ENCODE measurements at places on chromosomes 1 and 21.

- DNase-seq: no peak
Measured at GRCh38 chr1:54922921-54923421, 36.0 kb upstream of the DHCR24 start.

DNA sequence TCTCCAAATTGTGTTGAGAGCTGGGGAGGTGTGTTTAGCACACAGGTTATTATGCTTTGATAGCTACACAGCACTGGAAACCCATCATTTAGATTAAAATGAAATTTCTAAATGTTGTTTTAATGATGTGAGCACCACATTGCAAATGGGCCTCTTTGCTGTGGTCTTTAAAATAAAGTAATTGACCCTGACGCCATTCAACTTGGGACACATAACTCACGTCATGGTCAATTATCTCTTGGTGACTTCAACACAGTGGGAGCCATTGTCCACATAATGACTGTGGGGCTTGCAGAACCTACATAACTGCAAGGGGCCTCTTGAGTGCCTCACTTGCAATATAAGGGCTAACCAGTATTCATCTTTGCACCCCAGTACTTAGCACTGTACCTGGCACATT lies 280.4 kb downstream of the HLX start:
- peak; percentile 8 for DNase-seq

- DNase-seq: no peak
Measured at GRCh38 chr1:76105372-76105771, 30.8 kb downstream of the ST6GALNAC3 start.

DNA sequence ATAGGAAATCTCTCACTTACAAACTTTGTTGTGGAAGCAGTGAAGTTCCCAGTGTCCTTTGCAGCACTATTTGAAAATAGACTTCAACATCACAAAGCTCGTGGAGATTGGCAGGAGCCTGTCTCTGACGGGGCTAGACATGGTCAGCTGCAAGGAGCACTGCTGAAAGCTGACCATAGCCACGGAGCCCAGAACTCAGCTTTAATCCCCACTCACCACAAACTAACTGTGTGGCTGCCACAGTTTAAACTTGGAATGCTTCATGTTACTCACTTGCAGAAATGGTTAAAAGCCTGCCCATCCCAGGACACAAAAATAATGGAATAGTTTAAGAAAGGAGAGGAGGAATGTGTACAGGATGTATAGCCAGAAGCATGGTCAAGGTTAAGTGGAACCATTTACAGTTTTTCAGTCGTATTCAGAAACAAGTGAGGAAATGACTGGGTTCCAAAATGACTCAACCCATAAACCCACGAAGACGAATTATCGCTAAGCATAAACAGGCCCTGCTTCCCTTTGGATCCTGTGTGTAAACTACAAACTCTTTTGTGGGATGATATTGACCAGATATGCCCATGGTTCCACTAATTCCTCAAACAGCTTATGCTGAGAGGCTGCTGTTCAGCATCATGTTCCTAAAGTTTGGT lies 18.2 kb downstream of the DNALI1 start:
- no peak for DNase-seq

GRCh38 chr1:46087891-46088290 lies 44.5 kb downstream of the PIK3R3 start:
- DNase-seq: no peak

GRCh38 chr1:67601955-67602354 lies 83.0 kb upstream of the GADD45A start:
- no peak for DNase-seq

DNA sequence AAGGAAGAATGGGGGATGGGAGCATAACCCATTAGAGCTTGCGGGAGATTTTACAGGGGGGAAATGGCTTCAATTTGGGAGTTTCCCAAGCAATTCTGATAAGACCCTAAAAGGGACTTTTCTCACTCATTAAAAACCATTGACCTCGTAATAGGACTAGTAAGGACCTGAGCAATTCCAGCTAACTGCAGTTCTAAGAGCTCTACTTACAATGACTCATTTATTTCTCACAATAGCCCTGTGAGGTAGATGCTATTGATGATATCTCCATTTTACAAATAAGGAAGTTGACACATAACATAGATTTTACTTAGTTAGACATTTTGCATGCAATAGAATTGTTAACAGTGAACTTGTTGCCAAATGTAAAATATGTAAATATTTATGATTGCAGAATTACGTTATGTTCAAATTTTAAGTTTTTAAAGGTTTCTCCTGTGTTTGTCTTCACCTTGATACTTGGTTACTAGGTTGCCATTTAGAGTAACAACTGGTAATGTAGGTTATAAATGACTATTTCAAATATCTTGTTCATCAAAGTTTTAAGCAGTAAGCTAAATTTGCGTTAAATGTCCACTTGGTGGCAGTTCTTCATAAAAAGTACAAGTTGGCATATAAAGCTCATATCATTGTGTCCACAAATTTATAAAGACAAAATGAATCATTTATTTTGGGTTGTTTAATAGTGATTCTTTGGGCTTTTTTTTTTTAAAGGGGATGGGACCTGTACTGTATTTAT lies 182.0 kb downstream of the PLA2G4A start:
- no peak for DNase-seq

GRCh38 chr1:20634594-20635084 lies 1.4 kb downstream of the PINK1 start:
- peak; percentile 14 for DNase-seq

DNA sequence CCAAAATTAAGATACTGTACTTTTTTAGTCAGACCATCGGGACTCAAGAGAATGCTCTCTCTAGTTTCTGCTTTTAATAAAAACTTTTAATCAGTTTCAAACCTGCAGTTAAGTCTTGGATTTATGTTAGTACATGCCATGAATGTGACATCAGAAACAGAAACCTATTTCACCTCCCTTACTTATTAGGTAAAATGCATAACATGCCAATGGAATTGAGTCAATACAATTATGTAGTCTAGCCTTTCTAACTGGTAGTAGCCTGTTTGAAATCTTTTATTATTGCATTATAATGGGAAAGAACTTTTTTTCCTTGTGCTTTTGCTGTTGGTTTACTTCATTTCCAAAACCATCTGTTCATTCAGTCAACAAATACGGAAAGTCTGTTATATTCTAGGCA lies 4.8 kb downstream of the PHACTR4 start:
- no peak for DNase-seq

DNA sequence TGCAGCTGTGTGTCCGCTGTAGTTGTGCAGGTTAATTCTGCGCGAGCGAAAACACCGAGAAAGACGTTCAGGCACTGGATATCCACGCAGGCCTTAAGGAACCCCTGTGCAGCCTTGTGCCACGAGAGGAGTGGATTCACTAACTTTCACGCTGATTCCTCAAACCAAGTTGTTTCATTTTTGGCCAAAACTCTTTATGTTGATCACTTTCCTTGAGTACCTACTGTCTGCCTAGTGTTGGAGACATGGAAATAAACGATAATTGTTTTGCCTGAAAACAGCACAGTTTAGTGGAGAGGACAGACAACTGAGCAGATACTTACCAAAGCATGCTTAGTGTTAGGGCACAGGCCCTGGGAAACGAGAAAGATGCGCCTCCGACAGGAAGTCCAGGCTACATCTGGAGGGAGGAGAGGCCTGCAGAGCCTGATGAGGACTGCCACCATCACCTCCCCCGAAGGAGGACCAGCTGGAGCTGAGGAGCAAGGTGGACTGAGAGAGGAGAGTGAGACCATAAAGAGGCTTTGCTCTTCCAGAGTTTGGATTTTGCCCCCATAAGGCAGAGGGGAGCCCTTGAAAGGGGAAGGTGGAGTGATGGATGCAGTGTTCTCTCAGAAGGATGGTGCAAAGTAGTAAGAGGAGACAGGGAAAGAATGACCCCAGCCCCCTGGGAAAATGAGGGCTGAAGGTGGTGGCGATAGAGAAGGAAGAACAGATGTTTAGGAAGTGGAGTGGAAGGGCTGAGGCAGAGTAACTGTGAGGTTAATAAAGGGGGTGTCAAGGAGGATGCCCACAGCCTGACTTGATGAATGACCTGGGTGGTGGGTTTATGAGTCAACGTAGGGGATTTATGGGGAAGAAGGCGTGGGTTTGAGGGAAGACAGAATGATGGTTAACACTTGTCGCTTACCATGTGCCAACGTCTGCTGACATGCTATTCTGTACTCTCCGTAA lies 956 bp upstream of the SCAF4 start:
- no peak for DNase-seq

DNA sequence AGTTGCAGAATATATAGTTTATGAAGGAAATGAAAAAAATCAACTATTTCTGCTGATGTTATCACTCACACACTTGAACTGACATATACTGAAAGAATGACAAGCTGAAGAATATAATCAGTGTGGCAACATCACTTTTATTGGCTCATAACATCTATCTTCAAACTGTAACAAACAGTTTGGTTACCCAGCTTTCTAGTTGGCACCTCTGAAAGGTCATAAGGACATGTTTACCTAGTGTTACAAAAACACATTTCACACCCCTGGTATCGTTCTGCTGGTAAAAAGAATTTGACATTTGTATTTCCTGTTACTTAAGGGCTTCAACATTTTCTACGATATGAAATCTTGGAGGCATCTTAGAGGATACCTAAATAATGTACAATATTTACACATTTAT lies 1267.0 kb upstream of the NCAM2 start:
- no peak for DNase-seq

- no peak for DNase-seq
Measured at GRCh38 chr1:160576884-160577283, 2.4 kb downstream of the CD84 start.

GRCh38 chr1:211017075-211017718 lies 116.8 kb downstream of the KCNH1 start:
- DNase-seq: no peak

GRCh38 chr1:202968351-202968750 lies 1.3 kb upstream of the CYB5R1 start:
- no peak for DNase-seq

GRCh38 chr1:71047635-71048607 lies at the start of gene PTGER3:
Gene PTGER3, minus strand, starts transcription at chr1:71047816. Its CDS starts 239 bp downstream, at chr1:71047577.
- DNase-seq: peak; percentile 63

- DNase-seq: no peak
Measured at GRCh38 chr21:15701830-15702229, 28.0 kb upstream of the USP25 start.

DNA sequence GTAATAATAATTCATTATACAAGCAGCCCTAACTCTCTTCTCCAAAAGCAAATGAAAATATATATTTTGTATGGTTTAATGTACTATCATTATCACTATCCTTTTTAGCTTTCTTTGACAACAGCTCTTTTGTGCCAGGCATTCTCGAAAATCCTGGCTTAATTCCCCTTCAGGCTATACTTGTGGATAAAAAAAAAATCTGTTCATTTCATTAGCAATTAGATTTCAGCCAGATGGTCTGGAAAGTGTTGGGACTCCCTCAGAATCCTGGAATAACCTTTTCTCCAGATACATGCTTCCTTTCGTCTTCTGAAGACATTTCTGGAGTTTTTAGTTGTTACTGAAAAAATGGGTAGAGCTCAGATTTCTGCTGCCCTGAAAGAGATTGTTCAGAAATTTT lies 83.4 kb upstream of the PLPPR4 start:
- no peak for DNase-seq

DNA sequence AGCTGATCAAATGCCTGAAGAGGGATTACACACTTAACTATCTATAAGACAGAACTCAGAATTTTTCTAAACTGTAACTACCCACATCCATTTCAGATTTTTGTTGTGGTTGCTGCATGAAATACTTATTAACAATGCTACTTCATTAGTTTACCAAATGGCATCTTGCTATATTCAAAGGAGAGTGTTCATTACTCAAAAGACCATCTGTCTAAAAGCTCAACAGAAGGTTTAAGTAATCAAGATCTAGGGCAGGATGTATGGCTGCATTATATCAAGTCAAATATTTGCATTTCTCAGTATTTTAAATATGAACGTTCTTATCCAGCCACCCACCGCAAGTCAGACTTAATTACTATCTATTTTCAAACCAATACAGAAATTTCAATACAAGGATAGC lies 79.9 kb downstream of the SIPA1L2 start:
- DNase-seq: no peak

- DNase-seq: no peak
Measured at GRCh38 chr1:162939035-162939434, 78.1 kb upstream of the CCDC190 start.

GRCh38 chr21:32797679-32798078 lies 26.1 kb upstream of the PAXBP1 start:
- no peak for DNase-seq

- no peak for DNase-seq
Measured at GRCh38 chr1:26535201-26535600, 5.6 kb downstream of the RPS6KA1 start.

DNA sequence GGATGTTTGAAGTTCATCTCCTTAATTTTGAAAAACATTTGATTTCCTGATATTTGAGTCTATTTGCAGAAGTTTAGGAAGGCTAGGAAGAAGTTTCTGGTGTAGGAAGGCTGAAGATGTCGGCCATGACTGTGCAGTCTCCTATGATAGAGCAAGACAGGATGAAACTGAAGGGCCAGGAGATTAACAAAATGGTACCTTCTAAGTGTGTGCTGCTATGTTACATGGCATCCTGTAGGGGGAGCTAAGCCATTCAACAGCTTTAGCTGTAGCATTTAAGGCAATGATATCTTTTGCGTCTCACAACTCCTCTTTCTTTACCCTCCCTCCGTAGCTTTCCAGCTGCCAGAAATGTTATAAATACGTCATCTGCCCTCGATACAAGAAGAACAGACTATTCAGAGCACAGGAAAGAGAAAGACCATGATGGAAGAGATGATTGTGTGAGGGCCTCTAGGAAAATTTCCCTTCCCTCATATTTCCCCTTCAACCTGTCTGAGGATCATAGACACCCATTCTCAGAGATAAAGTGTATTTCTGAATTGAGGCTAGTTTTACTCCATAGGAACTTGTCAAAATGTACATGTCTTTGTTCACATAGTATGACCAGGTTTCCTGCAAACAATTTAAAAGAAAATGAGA lies 61.1 kb downstream of the XCL1 start:
- peak; percentile 59 for DNase-seq

- no peak for DNase-seq
Measured at GRCh38 chr1:160357286-160358002, 9.4 kb upstream of the NHLH1 start.

DNA sequence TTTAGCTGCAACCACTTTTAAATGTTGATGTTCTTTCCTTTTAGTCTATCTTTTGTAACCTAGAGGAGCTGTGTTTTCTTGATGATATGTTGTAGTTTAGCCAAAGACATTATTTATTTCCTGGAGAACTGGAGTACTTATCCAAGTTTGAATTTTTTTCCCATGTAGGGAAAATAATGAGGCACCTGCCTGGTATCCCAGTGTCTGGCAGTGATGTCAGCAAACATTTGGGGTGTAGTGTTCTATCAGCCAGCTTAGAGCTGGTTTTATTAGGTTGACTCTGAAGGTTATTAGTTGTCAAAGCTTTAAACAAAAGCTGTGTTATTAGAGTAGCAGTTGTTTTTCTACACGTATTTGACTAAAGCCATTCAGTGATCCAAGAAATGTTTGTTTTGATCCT lies 3.2 kb downstream of the CTPS1 start:
- DNase-seq: no peak

GRCh38 chr1:99737016-99737415 lies 29.4 kb downstream of the FRRS1 start:
- peak; percentile 22 for DNase-seq

- no peak for DNase-seq
Measured at GRCh38 chr1:3630161-3630611, 5.4 kb downstream of the TPRG1L start.

GRCh38 chr1:86205741-86206140 lies 49.2 kb upstream of the COL24A1 start:
- DNase-seq: no peak

- no peak for DNase-seq
Measured at GRCh38 chr1:151372058-151372934, at the start of gene SELENBP1. Gene SELENBP1, minus strand, starts transcription at chr1:151372705. Its CDS starts 64 bp downstream, at chr1:151372641.

- no peak for DNase-seq
Measured at GRCh38 chr1:3777078-3777547, 4.6 kb downstream of the SMIM1 start.

All from NCI-H1436 (cell line).